ENCODE measurements at places on chromosomes 2 and 18.
A peak's percentile ranks its signal among the peaks of the same experiment; 100 is the strongest.

DNA sequence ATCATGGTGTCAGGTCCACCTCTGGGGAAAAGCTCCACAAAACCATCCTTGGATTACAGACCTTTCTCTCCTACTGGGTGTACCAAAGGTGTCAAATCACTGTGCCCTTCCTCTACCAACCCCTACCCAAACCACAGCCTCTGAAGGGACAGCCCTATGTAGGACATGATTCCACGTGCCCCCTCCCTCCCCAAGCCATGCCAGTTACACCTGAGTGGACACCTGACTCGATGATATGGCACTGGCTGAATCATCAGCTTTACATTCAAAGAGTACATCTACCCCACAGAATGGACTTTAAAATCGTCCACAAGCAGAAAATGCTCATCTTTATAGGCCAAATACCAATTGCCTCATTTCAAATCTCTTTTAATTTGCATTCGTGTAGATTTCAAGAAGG lies 26.0 kb downstream of the TRABD2A start:
- DNase-seq, result no peak

GRCh38 chr2:121294881-121295840 lies 10.2 kb upstream of the TFCP2L1 start:
- DNase-seq, result no peak

- DNase-seq, result no peak
Observed at GRCh38 chr2:241161646-241162281, 11.5 kb downstream of the PPP1R7 start.

- DNase-seq, result no peak
Observed at GRCh38 chr18:28015671-28016070, 161.3 kb downstream of the CDH2 start.

- no peak for DNase-seq
Observed at GRCh38 chr2:214401580-214401979, 9.3 kb upstream of the VWC2L start.

DNA sequence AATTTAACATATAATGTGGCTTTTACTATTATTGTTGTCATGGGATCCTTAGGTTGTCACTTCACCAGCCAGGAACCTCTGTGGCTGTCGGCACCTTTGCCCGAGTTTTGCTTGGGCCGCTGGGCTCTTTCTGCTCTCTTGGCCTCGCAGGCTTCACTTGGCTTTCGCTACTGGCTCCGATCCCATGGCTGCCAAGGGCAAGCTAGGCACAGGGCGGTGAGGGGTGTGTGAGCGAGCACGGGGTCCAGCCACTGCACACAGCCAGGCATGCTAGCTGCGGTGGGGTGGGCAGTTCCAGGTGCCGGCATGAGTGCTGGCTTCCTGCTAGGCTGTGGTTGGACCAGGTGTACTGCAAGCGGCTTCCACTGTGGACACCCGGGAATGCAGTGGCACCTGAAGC lies 23.4 kb upstream of the RAPGEF4 start:
- no peak for DNase-seq

DNA sequence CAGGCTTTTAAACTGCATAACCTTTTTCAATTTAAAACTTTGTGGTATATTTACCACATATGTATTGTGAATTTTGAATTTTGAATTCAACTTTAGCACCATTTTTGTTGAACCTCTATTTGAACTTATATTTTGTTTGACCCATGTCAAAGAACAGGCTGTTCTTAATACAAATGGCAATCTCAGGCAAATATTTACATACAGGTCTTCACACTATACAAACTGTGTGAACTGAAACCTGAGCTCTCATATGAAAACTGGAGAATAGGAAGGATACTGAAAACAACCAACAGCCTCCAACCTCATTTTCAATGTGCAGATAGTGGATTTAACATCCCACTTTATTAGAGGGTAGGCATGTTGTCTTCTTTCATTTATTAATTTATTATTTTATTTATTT lies 491.8 kb downstream of the KCNJ3 start:
- no peak for DNase-seq

GRCh38 chr2:167703441-167703840 lies 544.0 kb downstream of the STK39 start:
- no peak for DNase-seq

DNA sequence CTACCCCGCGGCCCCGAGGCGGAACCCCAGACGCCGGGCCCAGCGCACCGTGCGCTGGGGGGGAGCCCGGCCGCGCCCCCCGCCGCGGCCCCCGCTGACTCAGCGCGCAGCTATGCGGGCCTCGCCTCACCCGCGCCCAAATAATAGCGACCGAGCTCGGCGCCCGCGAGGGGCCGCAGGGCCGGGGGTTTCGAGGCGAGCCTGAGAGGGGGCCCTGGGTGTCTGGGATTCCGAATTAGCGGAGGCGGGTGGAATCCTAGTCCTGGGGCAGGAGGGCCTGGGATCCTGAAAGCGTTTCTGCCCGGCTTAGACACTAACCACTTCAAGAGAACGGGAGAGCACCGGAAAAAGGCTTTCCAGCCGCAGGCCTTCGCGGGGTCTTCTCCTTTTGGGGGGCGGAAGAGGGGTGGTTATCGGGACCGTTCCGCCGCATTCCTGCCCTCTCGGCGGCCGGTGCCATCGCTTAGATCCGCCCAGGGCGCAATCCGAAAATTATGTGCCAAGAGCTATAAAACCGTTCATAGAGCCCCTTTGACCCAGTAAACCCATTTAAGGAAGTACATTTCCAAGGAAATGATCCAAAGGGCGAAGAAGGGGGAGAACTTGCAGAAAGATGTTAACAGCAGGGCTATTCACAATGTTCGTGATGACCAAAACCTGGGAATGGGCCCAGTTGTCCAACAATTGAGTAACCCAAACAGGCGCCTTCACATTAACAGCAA lies 681 bp upstream of the ROCK2 start:
- peak; percentile 62 for DNase-seq

- peak; percentile 48 for DNase-seq
Observed at GRCh38 chr18:61782545-61782944, 110.3 kb downstream of the RNF152 start.

DNA sequence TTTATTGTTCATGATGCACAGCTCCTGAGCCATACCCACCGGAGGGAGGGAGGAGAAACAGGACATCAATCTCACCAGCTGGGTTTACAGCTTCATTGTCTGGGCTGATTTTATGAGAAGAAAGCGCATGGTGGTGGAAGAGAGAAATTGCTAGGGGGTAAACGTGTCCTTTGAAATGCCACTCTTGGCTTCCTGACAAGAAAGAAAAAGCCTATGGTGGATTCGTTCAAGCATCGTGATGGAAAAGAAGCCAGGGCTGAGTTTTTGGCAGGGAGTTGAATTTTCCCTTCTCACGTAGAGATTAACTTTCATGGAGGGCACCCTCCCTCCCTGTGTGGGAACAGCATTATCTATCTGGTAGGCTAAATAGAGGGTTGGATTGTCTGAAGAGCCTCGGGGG lies 502.0 kb downstream of the SLC4A3 start:
- no peak for DNase-seq

DNA sequence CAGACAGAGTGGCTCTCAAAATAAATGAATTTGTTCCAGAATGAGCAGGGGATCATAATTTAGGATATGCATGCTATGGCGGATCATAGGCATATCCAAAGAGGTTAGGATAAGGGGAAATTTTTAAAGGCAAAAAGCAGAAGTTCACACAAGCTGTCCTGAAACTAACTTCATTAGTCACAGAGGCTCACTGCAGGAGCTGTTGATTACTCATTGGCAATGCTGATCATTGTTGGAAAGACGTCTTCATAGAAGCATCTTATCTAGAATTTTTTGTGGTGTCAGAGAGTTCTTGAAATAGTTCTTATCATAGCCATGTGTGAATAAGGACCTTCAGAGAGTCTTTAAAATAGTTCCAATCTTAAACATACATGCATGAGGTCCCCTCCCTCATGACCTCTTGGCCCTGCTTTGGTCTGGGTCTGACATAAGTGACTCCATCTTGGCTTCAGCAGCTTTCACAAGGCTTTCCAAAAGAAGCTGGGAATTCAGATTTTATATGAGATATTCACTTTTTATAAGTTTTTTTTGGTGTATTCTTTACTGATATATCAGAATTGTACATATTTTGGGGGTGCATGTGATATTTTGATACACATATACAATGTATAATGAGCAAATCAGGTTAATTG lies 7.5 kb upstream of the CCDC195 start:
- DNase-seq, result no peak

- DNase-seq, result no peak
Observed at GRCh38 chr2:42819160-42819559, 26.8 kb upstream of the HAAO start.

- DNase-seq, result no peak
Observed at GRCh38 chr2:133296401-133296800, 271.9 kb downstream of the NCKAP5 start.

DNA sequence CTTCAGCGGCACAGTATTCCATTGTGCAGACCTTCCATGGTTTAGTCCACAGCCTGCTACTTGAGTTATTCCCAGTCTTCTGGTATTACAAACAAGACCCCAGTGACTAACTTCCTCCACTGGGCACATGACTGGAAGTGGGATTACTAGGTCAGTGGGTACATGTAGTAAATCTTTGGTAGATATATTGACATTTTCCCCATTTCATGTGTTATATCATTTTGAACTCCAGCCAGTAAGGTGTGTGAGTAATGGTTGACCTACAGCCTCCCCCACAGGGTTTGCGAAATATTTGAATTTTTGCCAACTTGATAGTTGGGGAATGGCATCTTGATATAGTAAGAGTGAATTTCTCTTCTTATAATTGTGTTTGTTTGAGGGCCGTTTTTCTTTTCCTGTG lies 58.8 kb downstream of the RNF144A start:
- DNase-seq, result no peak

- DNase-seq, result no peak
Observed at GRCh38 chr2:164972216-164972615, 16.9 kb upstream of the SLC38A11 start.

GRCh38 chr2:16852651-16853050 lies 187.0 kb upstream of the CYRIA start:
- DNase-seq, result no peak

GRCh38 chr2:239439754-239440315 lies 39.0 kb upstream of the HDAC4 start:
- no peak for DNase-seq

DNA sequence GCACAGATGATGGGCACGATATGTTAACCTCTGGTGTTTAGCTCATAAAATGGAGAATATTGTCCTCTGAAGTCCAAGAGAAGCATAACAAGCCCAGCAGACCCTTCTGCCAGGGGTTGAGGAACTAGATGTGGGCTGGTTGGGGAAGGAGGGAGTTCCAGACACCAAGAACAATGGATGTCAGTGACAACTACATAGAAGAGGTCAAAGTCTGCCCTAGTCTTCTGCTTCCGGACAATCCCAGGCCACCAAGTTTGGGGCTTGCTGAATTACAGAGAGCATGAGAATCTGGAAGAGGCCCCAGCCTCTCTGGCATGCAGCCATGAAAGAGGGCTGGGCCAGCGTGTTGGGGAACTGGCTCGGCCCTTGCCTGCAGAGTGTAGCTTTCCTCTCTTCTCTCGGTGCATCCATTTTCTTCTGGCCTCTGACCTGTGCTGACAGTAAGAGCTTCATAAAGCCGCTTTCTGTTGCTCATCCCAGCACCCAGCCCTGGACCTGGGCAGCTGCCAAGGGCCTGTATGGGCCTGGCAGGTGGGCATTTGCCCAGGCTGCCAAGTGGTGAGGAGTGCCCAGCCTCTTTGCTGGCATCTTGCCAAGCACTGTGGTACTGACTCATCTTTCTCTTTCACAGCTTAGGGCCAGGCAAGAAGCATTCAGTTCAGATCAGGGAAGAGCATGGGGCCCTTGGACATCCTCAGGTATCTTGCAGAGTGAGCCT lies 14.6 kb upstream of the LAPTM4A start:
- no peak for DNase-seq

DNA sequence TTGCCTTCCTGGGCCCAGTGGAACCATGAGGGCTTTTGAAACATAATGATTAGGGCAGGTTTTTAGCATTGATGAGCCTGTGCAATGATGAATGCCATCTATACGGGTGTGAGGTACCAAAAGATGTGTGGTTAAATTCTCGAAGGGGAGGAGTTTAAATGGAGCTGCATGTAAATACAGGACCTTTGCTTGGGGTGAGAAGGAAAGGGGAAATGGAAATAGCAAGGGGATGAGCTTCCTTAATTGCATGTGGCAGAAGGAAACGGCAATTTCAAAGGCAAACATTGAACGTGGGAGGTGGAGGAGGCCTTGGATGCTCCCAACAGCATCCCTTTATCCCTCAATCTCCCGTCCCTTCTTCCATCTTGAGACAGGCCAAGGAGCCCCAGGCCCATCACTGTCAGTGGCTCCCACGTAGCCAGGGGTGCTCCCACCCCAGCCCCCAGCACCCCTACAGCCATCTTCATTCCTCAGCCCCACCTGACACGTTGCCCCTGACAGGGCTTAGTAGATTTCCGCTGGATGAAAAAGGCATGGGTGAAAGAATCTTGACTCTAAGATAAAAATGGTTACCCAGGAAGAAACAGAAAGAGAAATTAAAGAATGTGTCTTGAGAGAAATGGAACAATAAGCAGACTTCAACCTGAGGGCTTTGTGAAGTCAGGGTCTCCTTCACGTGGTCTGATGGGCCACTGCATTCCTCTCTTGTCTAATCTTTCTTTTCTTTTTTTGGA lies 32.5 kb downstream of the INPP5D start:
- no peak for DNase-seq
